Stimulated activated CD8-positive, alpha-beta memory T cell treated with anti-CD3 and anti-CD28 coated beads, Interleukin-7, amount 100 ng/mL, for 1 hour (primary cell): ENCODE measurements at places on chromosomes 3 and 15.

DNA sequence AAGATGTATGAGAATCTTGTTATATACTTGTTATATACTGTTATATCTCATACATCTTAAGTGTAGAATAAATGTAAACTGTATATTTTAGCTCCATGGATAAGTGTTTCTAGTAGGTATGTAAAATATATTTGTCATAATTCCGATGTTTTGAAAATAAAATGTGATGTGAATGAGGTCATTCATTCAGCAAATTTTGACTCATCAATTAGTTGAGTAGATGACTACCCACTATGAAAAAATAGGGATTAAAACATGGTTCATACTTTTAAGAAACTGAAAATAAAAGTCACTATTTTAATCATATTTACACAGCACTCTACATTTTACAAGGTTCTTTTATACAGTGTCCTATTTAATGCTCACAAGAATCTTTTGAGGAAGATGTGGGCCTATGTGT is 28.4 kb upstream of the CNTN3 start:
- no peak for DNase-seq

GRCh38 chr3:106184540-106185457 is 316.0 kb upstream of the CBLB start:
- no peak for DNase-seq

DNA sequence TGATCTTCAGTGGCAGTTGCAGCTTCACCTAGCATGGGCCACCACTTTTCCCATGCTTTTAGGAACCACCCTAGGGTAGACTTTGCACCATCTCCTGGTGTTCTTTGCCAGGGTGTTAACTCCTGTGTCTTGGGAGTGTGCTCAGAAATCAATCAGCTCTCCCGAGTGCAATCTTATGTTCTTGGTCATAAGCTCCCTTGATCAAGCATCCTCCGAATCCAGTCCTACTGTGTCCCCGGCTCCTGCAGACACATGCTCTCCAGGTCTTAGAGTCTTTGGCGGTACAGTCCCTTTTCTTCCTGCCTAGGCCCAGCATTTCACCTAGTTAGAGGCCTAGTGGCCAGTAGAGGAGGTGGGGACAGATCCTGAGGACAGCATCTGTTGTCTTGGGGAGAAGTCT is 74.7 kb upstream of the SYN2 start:
- DNase-seq = no peak

DNA sequence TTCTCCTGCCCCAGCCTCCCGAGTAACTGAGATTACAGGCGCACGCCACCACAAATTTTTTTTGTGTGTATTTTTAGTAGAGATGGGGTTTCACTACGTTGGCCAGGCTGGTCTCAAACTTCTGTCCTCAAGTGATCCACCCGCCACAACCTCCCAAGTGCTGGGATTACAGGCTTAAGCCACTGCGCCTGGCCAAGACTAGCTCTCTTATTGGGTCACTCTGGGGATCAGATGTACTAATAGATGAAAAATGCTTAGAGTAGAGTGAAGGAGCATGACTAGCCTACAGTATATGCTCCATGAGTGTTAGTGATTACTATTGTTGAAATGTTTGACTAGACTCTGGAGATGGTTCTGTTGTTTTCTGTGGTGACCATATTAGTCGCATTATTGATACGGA is 21.8 kb downstream of the RARB start:
- DNase-seq = no peak

DNA sequence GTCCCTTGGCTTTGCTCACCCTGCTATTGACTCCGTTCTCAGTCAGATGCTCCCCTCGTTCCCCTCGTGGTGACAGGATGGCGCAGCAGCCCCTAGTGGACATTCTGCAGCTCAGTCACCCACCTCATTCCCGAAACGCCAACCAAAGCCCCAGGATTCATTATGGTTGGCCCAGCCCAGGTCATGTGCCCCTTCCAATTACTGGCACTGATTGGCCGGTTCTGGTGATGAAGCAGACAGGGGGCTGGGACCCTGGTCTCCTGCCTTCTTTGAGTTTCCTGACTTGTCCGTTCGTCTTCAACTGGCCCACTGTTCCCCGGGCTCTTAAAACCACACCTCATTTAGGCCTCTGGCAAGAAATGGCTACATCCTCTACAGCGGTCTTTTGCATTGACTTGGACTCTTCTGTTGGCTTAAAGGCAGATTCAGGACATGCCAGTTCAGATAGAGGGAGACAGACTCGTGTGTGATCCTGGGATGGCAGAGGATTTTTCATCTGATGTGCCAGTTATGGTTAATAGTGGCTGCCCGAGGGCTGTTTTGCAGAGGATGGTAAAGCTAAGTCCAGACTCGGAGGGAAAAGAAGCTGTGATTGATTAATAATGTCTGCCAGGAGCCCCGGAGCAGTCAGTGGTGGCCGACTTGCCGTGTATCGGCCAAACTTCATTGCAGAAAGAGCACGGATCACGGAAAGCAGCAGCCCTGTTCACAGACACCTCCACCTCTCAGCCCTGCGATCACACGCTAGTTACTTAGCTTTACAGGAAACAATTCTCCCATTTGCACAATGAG is 37.8 kb downstream of the LSM3 start:
- DNase-seq = no peak

DNA sequence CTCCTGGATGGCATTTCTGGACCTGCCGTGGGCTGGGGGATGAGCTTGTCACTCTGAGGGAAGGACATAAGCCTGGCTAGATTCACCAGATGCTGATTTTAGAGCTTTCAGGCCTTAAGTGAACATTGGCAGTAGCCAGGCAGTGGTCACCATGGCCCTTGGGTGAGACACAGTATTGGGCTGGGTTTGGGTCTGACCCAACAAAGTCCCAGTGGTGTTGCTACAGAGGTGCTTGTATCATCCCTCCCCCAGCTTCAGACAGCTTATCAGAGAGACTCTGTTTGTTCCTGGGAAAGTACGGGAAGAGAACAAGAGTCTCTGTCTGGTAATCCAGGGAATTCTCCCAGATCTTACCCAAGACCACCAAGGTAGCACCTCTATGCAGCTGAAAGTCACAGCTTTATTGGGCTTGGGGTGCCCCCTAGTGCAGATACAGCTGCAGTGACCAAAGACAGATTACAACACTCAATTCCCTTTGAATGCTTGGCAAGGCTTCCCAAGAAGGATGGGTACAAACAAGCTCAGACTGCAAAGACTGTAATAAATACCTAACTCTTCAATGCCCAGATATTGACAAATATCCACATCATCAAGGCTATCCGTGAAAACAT is 9.8 kb upstream of the RUVBL1 start:
- DNase-seq = no peak

DNA sequence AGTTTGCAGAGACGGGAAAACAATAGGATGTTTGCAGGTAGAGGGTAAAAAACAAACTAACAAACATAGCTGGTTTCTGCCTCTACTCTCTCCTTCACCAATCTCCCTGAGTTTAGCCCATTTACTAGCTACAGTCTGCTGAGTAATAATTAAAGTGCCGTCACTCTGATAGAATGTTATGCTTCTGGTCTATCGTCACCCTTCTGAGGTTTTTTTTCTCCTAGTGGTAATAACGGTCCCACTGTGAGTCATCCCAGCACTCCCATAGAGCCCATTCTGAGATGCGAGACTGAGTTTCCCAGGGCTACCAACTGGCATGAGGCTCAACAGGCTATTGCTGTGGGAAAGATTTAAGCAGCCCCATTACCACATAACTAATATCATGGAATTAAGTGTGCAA is 56.4 kb downstream of the PLAAT1 start:
- DNase-seq = no peak

DNA sequence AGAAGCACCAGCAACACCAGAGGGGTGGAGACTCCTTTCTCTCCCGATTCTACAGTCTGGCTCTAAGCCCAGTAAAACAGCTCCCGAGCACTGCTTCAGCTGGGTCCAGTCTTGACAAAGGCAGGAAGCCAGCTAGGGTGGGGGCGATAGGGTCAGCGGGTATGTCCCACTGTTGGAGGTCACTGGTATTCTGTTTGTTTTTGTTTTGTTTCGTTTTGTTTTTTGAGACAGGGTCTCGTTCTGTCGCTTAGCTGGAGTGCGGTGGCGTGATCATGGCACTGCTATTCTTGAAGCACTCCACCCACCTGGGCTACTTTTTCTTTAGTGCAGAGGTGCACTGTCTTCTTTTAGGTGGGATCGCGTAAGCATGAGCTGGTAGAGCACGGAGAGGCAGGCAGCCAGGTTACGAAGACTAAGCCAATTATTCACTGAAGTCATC is 16.3 kb downstream of the GCSAM start:
- no peak for DNase-seq

DNA sequence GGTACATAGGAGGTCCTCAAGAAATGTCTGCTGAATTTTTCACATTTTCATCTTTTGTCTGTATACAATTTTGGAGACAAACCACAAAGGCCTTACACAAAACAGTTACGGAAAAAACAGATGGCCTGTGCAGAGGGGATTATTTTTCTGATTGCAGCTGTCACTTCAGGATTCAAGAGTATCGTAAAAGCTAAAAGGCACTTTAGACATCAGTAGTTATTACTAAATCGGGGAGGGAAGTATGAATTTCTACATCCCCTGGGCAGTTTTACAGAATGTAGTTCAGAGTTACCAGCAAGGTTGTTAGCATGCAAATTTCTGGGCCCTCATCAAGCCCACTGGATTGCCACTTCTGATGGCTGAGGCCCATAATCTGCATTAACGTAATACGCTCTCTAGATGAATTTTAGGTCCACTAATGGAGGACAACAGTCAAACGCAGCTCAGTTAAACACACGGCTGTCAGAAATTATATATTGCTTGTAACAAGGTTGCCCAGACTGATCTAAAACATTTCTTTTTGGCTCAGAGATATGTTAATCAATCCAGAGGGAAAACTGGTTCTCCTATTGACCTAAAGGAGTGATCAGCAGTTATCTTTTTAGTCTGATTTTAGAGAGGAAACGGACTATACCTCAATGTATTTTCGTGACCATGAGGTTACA is 1.1 kb downstream of the RIOX2 start:
- no peak for DNase-seq

GRCh38 chr3:146065573-146066006 is 95.4 kb downstream of the PLOD2 start:
- no peak for DNase-seq

GRCh38 chr3:151443583-151443982 is 17.3 kb downstream of the IGSF10 start:
- no peak for DNase-seq

DNA sequence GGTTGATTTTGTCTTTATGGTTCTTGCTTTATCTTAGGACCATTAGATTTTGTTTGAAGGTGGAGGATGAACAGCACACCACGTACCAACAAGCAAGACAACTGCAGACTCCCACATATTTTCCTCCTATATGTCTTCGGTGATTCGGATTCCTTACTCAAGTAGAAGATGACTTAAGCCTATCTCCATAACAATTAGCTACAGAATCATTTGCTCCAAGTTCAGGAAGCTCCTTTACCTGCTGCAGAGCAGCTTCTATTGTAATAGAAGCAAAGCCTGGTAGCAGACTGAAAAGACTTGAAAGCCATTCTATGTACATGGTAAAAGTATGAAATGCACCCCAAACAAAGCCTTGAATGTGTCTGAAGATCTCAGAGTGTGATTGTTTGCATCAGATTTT is 229.0 kb downstream of the SOX2 start:
- no peak for DNase-seq

- DNase-seq = no peak
Measured at GRCh38 chr15:77944002-77944867, 133.3 kb downstream of the TBC1D2B start.

- DNase-seq = no peak
Measured at GRCh38 chr3:137110392-137110996, 152.7 kb downstream of the IL20RB start.

DNA sequence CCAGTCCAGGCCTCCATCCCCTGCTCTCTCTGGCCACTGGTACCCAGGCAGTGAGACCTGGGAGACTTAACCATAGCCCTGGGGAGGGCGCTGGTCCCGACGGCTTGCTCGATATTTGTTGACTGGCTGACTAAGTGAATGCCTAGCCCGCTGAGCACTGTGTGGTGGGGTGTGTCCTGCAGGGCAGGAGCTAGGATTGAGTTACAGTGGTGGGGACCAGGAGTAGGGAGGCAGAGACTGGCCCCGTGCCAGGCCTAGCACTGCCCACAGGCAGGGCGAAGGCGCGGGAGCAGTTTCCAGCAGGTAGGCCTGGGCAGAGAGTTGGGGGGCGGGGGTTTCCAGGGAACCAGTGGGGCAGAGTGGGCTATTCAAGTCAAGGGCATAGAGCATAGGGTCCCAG is at the start of gene VILL:
VILL (plus strand) TSS at position 260 of the 400 bp plus-strand sequence. CDS start 2,887 bp downstream, outside the sequence.
- no peak for DNase-seq

- DNase-seq = no peak
Measured at GRCh38 chr3:32484436-32484835, 18.2 kb downstream of the CMTM6 start.

- no peak for DNase-seq
Measured at GRCh38 chr15:40984964-40985363, 31.7 kb downstream of the CHAC1 start.

- DNase-seq = no peak
Measured at GRCh38 chr15:60374628-60375081, 23.1 kb downstream of the ANXA2 start.

- DNase-seq = no peak
Measured at GRCh38 chr3:132749786-132750185, 27.6 kb upstream of the NPHP3 start.

DNA sequence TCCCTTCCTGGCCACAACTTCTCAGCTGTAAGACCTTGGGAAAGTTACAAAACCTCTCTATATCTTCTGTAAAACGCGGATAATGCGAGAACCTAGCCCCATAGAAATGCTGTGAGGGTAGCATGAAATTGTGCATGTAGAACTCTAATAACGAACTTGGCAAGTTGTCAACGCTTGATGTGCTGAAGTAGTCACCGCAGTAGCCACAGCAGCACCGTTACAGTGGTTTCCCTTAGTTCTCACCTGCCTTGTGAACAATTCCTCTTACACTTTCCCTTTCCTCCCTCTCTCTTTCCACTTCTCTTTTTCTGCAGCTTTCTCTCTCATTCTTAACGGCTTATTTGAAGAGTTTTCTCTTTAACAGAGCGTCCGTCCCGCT is 447 bp upstream of the SHQ1 start:
- no peak for DNase-seq

DNA sequence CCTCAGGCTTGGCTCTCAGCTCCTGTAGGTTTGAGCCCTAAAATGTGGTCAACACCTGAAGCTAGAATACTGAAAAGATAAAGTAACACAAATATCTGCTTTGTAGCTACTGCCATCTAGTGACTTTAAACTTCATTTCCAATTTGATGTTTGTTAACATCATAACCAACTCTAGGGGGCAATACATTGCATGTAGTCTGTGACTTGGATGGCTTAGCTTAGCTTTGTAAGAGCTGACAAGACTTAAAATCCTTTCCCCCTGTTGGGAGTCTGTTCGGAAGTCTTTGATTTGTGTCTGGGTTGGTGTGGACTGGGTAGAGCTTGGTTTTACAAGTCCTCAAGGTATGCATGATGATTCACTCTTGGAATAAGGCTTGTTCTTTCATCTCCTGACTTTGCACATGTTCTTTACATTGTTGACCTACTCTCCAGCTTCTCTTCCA is 51.7 kb downstream of the SCN11A start:
- no peak for DNase-seq

DNA sequence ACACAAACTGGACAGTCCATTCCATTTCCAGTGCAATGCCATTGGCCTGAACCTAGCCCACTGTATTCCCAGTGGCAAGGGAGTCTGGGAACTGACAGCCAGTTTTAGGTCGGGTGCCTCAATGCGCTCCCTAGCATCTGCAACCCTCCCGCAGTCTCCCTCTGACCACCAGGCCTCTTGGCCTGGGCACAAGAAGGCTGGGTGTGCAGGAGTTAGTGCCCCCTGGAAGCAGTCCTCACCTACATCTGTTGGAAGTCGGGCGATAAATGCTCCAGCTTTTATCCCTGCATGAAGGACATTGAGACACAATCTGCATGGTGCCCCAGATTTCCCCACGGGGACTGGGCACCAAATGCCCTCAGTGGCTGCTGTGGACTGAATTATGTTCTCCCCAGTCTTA is 12.7 kb downstream of the C3orf22 start:
- DNase-seq = no peak
